NCI-H1694 (cell line): ENCODE measurements at places on chromosomes 1 and 21.

GRCh38 chr1:194515916-194516315 lies 1329.5 kb upstream of the B3GALT2 start:
- no peak for DNase-seq

DNA sequence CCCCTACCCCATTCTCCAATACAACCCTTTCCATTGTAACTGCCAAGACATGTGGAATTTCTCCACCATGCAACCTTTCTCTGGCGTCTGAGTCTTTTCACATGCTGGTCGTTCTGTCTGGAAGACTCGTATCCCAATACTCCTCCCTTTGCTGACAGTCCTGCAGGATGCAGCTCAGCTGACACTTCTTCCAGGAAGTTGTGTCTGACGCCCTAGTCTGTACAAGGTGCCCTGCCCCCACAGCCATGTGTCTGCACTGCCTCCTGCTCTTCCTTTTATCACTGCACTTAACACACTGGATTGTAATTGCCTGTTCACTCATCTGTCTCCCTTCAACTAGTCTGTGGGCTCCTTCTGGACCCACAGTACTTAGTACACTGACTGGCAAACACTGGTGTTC lies 188.0 kb downstream of the LMX1A start:
- DNase-seq, result no peak

DNA sequence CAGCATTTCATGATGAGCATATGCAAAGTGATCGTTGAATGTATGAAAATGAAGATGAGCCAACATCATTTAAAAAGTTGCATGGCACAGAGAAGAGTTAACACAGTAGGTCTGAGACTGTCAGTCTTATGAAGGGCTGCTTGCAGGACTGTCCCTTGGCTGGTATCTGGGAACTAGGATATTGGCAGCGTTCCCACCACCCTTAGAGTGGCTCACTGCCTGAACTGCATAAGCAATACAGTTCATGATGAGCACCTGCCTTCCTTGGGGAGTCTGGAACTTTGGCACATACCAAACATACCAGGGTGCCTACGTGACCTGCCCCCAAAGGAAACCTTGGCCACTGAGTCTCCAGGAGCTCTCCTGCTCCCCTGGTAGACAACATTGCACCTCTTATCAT lies 161.8 kb downstream of the DSCAM start:
- DNase-seq, result peak; percentile 60

GRCh38 chr1:26831546-26832248 lies 5.2 kb downstream of the ZDHHC18 start:
- DNase-seq, result no peak

GRCh38 chr1:27872802-27873551 lies 633 bp downstream of the THEMIS2 start:
- DNase-seq, result no peak

- DNase-seq, result no peak
Measured at GRCh38 chr1:209154912-209155311, 428.6 kb upstream of the CAMK1G start.

- no peak for DNase-seq
Measured at GRCh38 chr1:19656134-19656779, 8.4 kb upstream of the HTR6 start.

DNA sequence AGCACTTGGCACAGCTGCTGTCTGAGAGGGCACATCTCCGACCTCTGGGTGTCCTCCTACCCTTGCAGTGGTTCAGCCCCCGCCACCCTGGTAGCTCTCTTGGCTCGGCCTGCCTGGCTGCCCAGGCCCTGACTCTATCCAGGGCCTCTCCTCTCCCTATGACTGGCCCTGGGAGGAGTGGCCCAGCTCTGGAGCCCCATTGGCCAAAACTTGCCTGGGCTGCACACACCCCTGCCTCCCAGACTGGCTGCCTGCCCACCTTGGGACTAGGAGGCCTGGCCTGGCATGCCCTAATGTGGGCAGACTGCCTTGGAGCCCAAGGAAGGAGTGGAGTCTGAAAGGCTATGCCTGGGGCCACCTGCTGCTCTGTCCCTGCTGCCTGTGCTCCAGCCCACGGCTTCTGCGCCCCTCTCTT lies 33.6 kb downstream of the ACOT11 start:
- peak; percentile 80 for DNase-seq

DNA sequence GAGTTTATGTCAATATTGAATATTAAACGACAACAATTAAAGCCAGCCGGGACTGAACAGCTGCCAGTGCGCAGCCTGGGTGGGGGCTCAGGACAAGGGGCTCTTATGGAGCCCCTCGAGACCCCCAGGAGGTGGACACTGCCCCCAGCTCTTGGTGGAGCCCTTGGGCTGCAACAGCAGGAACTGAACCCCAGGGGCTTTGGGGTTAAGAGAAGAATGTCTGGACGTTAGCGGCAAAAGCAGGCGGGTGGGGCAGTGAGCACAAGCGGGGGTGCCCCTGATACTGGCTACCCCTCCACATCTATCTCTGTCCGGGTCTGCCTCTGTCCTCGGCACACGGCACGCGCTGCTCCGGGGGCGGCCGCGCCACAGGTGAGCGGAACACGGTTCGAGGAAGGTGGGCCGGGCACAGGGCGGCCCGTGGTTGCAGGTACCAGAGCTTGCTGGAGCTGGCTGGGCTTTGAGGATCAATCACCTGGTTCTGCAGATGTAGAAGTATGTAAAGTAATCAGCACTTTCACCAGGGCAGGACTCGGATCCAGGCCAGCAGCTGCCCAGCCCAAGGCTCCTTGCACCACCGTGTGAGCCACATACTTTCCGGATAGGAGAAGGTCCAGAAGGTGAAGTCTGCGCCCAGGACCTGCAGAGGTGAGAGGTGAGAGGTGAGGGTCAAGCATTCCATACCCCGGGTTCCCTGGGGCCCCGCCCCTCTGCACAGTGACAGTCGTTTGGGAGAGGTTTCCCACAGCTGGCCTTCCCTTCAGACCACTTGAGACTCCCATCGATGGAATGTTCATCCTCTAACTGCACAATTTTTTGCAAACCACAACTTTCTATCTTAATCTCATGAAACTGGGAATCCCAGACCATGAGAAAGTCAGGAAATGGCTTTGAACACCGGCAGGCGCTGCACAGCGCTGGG lies 12.4 kb upstream of the POFUT2 start:
- no peak for DNase-seq

DNA sequence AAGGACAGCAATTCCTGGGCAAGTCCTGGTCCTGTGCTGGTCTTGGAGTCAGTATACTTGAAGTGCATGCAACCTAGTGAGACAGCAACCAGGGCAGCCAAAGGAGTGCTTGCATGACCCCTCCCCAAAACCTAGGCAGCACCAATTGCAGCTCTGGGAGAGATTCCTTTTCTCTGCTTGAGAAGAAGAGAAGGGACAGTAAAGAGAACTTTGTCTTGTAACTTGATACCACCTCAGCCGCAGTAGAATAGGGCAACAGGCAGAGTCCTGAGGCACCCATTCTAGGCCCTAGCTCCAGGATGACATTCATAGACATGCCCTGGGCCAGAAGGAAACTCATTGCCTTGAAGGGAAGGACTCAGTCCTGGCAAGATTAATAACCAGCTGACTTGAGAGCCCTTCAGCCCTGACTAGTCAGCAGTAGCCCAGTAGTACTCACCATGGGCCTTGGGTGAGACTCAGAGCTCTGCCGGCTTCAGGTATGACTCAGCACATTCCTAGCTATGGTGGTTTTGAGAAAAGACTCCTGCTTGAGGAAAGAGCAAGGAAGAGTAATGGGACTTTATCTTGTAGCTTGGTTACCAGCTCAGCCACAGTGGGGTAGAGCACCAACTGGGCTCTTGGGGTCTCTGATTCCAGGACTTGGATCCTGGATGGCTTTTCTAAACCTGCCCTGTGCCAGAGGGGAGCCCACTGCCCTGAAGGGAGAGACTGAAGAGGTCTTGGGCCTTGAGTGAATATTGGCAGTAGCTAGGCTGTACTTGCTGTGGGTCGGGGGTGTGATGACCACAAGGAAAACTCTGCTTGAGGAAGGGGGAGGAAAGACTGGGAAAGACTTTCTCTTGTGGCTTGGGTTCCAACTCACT lies 51.7 kb upstream of the ACADM start:
- DNase-seq, result no peak

DNA sequence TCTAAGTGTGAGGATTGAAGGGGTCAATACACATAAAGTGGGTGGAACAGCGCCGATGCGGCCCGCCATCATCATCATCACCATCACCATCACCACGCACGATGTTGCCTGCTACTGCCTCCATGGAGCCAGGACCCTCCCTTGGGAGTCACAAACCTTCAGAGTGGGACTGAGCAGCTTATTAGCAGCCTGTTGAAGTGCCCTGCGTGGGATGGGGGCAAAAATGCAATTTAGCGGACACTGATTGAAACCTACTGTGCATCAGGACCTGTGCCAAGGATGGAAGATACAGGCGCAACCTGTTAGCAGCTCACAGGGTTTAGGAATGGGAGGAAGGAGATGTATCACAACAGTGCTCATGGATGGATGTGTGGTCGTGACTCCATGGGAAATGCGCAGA lies 26.7 kb downstream of the STPG1 start:
- no peak for DNase-seq

DNA sequence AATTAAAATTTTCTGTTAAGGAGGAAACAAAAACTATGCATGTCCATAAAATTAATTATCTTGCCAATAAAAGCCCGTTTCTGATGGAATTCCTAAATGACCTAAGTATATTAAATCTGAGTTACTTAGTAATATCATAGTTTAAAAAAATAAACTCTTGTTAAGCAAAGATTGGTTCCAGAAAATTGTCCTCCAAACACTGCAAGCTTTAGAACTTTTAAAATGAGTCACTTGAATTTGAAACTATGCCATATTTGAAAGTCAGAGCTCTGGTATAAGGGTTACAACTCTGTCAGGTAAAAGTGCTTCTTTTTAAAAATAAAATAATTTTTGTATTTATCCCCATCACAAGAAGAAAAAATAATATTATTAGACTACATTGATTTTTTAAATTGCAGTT lies 409.5 kb downstream of the PLPP3 start:
- DNase-seq, result no peak

DNA sequence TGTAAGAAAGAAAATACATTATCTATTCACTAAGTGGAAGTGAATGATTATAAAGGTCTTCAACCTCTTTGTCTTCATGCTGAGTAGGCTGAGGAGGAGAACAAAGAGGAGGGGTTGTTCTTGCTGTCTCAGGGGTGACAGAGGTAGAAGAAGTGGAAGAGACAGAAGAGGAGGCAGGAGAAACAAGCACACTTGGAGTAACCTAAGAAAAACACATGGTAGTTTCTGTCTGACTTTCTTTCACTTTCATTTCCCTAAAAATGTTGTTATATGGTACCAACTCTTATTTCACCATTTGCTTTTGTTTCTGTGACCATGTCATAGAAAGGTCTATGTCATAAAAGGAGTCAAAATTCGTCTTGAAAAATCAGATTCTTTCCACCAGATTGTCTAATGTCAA lies 696.6 kb upstream of the BRINP3 start:
- DNase-seq, result no peak

GRCh38 chr1:223776075-223776814 lies 63.9 kb downstream of the CAPN2 start:
- DNase-seq, result no peak

DNA sequence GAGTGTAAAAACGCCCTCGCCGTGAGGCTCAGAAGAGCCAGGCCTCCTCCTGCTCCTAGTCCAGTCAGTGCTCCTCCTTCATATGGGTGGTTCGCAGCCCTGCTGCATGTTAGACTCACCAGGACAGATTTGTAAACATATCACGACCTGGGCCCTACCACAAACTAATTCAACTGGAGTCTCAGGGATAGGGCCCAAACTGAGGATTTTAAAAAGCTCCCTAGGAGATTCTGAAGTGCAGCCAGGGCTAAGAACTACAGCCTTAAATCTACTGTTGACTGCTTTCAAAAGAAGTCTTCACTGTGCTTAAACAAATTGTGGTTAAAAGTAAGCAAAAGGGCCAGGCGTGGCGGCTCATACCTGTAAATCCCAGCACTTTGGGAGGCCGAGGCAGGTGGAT lies 57.0 kb downstream of the CAMTA1 start:
- no peak for DNase-seq

- no peak for DNase-seq
Measured at GRCh38 chr1:59718989-59719360, 95.8 kb upstream of the HOOK1 start.

DNA sequence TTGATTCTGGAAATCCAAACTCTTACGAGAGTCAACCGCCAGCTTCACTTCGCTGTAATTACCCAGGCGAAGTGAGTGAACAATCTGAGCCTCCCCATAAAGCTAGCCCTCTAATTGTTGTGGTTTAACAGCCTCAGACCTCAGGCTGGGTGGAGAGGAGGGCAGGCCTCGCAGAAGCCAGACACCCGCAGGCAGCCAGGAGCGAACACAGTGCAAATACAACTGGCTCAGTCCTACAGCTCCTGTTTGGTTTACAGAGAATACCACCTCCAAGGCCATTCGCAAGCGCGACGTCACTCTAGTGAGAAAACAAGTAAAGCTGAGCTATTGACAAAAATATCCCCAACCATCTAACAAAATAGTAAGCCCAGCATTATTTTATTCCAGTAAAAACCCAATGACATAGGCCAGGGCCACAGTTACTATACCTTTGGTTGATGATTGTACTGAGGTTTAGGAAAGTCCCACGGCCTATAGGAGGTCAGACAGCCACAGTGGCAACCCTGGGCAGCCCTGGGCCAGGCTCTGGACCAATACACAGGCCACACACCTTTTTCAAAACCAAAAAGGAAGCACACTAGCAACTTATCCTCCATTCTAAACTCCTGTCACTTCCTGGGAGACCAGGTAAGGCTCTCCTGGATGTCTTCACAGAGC lies 163.3 kb downstream of the ETS2 start:
- no peak for DNase-seq

DNA sequence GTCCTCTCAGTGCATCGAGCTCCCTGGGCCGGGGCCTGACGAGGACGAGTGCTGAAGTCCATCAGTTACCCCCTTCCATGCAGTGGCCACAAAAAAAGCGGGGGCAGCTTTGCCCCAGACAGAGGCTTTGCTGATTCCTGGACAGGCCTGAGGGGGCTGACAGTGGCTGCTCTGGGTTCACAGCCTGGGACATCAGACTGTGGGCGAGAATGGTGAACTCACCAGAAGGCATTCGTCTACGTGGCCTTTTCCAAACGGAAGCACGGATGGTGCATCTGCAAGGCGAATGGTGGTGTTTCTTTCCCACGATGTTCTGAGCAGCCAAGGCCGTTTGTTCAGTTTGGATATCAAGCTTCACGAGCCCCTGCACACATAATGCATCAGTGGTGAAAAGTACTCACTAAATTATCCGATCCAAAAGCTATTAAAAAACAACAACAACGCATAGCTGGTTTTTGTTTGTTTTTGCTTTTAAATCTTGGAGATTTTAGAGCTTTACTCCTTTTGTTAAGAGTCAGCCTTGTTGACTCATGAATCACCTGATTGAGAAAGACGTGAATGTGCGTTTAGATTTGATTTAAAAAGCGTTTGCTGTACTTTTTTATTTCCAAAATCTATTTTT lies 6.3 kb upstream of the ZBTB21 start:
- DNase-seq, result no peak

- DNase-seq, result no peak
Measured at GRCh38 chr1:81587426-81587825, 213.3 kb upstream of the ADGRL2 start.

DNA sequence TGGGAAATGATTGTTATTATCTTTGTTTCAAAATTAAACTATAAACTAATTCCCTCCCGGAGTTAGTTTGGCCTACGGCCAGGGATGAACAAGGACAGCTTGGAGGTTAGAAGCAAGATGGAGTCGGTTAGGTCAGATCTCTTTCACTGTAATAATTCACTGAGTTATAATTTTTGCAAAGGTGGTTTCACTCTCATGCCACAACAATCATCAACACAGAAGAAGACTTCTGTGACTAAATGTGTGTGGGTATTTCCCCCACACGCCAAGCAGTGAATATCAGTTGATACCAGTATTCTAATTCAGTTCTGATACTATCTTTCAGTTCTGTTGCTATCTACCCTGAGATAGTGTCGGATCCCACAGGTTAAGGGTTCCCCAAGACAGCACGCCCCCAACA lies 215.1 kb downstream of the S1PR1 start:
- DNase-seq, result no peak

GRCh38 chr1:51690285-51690961 lies 73.5 kb downstream of the OSBPL9 start:
- no peak for DNase-seq
